EH (cell line): ENCODE measurements at places on chromosomes 4 and X.

- DNase-seq, result peak; percentile 72
Observed at GRCh38 chrX:130110379-130111219, at the start of gene ELF4. TSS of gene ELF4 (minus strand) at chrX:130110497. CDS start at chrX:130081330, 29,167 bp downstream.

DNA sequence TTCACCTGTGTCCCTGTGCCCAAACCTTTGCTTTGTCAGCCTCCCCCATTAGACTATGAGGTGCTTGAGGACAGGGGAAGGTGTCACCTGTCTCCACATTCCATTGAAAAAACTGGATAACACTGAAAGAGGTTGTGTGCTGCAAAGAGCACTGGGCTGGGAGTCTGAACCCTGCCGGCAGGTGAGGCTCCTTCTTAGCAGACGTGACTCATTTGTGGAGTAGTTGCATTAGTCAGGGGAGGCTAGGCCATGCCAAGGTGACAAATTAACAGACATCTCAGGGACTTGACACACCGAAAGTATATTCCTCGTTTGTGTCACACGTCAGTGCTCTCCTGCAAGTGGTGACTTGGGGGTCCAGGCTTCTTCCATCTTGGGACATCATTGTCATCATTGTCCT, 95.9 kb upstream of the STX18 start:
- no peak for DNase-seq

DNA sequence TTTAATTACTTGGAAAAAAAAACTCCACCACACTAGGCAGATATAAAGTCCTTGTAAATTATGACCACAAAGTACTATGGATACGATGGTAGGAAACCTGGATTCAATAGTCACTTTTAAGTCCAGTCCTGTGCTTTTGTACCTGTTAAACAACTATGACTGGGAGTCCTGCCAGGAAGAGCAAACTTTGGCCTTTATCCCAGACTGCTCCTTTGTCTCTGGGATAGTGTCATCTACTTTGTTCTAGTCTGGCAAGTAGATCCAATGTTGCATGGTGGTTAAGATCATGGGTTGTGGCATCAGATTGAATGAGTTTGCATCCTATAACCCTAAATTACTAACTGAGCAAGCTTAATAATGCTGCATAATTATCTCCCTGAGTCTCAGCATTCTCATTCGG, 175.3 kb upstream of the FGF13 start:
- no peak for DNase-seq

GRCh38 chrX:153445106-153445855, 575 bp downstream of the TREX2 start:
- DNase-seq, result no peak

- peak; percentile 8 for DNase-seq
Observed at GRCh38 chr4:89298788-89299152, 8.8 kb downstream of the GPRIN3 start.

DNA sequence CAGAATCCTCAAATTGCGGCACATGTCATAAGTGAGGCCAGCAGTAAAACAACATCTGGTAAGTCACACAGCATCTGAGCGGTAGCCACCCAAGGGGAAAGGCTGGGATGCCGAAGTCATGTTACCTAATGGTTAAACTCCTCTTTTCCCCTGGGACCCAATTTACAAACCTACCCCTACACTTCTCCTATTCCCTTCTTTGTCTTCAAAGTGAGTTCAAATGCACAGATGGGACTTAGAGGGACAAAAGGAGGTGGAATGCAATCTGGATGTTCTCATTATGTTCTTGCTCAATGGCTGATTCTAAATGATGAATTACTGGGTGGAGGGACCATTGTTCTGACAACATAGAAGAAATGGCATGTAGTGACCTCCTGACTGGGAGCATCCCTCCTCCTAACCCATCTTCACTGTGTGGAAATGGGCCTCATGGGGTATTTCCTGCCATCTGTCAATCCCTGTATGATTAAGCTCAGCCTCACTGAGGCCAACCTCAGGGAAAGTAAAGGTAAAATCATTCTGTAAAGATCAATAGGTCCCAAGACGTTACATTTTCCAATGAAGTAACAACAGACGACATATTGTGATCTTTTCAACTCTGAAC, 8.5 kb downstream of the CD40LG start:
- DNase-seq, result no peak
